Dorsolateral prefrontal cortex (tissue), 122 donors: ENCODE measurements at places on chromosomes 2 and 18.
A peak's percentile ranks its signal among the peaks of the same experiment; 100 is the strongest.

GRCh38 chr2:60000686-60001085 lies 552.8 kb downstream of the BCL11A start:
- DNase-seq, result no peak

- no peak for DNase-seq
Measured at GRCh38 chr2:79782576-79783452, 270.0 kb downstream of the CTNNA2 start.

DNA sequence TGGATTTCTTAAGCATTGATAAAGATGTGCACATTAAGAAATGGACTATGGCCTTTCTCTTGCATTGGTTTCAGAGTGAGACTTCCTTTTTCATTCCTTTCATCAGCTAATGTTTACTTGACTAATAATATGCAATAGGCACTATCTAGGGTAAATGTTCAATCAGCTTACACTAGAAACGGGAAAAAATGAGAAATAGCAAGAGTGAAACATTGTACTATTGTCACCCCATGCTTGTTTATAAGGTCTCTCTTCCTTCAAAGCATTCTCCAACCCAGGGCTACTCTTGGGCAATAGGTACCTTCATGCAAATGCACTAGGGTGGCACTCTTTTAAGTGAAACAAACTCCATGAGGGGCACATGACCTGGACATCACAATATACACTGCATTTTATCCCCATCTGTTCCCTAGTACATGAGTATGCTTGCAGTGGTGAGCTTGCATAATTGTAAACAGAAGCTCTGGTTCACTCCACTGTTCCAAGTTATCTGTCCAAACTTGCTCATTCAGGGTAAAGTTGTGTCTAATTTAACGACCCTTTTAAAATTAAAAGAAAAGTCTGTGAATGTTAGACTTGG lies 402.3 kb downstream of the ERBB4 start:
- DNase-seq, result no peak

DNA sequence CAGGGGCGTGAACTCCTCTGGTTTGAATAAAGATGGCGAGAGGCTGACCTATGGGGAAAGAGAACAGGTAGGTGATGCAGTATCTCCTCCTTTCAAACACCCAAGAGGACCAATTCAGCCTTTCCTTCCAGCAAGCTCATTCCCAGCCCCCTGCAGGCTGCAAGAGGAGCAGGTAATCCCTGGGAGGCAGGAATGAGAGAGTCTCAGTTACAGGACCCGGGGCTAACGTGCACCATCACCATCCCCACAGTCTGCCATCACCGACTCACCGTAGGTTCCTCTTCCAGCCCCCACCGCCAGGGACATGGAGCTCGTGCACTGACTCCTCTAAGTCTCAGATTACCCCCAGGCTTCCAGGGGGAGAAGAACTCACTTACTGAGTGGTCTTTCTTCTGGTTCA lies 26.7 kb downstream of the XDH start:
- DNase-seq, result no peak

- peak; percentile 35 for DNase-seq
Measured at GRCh38 chr2:3460831-3461800, 58.2 kb downstream of the ADI1 start.

DNA sequence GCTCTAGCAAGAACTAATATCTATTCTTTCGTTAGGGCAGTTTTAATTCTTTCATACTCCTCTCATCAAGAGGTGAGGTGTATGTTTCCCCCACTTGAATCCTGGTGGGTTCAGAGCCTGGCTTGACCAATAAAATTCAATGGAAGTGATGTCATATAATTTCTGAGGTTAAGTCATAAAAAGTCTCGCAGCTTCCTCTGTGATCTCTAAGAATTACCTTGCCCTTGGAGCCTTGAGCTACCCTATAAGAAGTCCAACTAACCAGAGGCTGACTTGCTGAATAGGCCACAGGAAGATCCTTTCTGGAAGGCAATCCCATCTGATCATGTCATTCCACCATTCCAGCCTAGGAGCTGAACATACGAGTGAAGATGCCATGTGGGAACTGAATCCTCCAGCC lies 26.1 kb upstream of the INO80D start:
- DNase-seq, result no peak

- DNase-seq, result no peak
Measured at GRCh38 chr2:210707900-210708299, 151.5 kb downstream of the CPS1 start.

- DNase-seq, result no peak
Measured at GRCh38 chr2:169509955-169510354, 453 bp downstream of the KLHL41 start.

DNA sequence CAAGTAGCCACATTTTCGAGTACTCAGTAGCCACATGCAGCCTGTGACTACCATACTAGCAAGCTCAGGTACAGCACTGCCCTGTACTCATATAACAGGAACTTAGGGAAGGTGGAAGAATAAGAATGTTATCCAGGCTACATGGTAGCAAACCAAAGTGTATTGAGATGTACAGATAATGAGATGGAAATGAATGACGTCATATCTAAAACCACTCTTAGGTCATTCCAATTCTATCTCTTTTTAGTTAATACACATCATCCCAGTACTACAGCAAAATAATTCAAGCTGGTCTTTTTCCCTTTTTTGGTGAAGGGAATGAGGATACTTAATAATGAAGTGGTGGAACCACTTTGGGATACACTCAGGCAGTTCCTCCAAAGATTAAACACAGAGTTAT lies 38.7 kb downstream of the COLEC12 start:
- no peak for DNase-seq

DNA sequence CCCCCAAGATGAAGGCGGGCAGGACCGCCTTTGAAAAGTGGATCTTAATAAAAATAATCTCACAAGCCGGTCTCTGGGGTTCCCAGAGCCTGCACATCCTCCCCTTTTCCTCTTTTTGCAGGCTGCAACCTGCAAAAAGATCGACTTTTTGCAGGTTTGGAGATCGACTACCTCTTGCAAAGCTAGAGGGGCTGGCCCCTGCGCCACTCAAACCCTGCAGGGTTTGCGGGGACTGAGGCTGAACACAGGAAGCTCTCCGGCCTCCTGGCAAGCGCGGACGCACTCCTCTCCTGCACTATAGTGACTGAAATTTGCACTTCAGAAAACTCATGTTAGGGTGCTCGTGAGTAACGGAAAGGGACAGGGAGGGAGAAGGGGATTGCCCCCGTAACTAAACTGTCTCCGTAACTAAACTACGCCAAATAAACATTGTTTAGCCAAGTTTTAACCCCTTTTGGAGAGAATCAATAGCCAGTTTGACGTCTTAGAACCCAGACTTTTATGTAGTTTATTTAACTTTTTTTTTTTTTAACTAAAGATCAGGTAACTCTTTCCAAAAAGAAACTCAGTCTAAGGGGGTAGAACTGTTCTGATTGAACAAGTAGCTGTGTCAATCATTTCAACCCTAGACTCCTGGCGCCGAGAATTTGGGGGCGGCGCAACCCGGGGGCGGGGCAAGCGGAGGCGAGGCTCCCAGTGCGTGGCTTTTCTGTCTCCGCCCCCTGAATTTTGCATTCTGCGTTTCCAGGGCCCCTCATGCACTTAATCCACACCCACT lies 2.5 kb downstream of the IGFBP5 start:
- DNase-seq, result peak; percentile 65

DNA sequence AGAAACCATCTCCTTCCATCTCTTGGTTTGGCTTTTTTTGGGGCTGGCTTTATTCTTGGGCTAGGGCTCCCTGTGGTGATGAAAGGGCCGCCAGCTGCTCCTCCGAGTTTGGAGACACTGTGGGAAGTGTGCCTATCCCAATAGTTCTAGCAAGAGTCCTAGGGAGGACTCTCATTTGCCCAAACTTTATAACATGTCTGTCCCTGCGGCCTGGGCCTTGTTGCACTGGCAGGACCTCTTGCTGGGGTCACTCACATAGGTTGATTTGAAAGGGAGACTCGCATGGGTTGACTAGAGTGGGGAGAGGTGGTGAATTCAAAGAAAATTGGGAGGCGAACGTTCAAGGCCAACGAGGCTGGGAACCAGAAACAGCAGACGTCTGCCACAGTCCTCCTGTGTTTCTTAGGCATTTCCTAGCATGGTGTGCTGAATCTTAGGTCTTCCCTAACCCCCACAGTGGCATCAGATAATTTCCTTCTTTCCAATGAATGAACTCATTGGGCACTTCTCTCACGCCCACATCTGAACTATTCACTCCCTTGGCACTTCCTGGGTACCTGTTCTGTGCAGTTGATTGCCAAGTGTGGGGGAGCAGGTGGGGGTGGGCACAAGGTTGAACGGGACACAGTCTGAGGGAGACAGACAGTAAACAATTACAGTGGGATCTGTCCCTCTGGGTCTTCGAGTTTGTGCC lies 26.8 kb downstream of the NIFK start:
- no peak for DNase-seq

- DNase-seq, result no peak
Measured at GRCh38 chr2:176533505-176534193, 264.4 kb downstream of the MTX2 start.

- no peak for DNase-seq
Measured at GRCh38 chr18:23115683-23116096, 19.6 kb upstream of the CABLES1 start.

DNA sequence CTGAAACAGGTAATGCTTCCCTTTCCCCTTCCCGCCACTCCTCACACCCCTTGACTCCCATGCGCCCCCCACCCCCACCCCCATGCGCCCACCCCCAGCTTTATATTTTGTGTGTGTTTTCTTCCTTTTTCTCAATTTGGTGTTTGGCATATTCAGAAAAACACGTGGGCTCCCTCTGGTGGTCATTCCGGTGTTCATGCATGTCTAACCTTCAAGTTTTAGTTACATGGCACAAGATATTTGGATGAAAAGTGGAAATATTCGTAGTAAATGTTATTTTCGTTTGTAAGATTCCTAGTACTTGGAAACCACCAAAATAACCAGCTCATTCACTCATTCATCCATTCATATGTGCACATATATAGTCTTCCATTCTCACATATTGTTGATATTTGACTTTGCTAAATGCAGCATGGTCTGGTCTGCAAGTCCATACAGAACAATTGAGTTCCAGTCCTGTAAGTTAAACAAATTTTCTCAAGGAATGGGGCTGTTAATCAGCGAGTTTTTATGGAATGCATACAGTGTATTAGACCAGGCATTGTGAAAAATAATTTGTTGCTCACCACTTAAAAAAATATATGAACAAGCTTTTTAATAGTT lies 143.6 kb upstream of the MAP3K20 start:
- peak; percentile 67 for DNase-seq

- peak; percentile 46 for DNase-seq
Measured at GRCh38 chr2:40450796-40451430, 977 bp downstream of the SLC8A1 start.

DNA sequence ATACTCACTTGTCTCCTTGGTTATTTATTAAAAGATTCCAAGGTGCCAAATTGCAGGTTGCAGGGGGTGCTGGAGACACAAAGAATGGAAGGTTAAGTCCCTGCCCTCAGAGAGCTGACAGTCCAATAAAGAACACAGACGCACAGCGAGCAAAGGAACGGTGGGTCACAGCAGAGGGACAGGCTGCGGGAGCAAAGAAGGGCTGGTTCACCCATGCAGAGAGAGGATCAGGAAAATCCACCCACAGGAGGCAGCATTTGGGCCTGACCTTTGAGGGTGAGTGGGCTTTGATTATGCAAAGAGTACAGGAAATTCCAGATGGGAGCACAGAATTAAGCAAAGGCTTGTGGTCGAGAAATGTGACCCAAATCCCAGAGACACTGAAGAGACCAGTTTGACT lies 45.0 kb downstream of the ZBTB7C start:
- no peak for DNase-seq

- no peak for DNase-seq
Measured at GRCh38 chr2:127410871-127411652, 7.2 kb upstream of the PROC start.

DNA sequence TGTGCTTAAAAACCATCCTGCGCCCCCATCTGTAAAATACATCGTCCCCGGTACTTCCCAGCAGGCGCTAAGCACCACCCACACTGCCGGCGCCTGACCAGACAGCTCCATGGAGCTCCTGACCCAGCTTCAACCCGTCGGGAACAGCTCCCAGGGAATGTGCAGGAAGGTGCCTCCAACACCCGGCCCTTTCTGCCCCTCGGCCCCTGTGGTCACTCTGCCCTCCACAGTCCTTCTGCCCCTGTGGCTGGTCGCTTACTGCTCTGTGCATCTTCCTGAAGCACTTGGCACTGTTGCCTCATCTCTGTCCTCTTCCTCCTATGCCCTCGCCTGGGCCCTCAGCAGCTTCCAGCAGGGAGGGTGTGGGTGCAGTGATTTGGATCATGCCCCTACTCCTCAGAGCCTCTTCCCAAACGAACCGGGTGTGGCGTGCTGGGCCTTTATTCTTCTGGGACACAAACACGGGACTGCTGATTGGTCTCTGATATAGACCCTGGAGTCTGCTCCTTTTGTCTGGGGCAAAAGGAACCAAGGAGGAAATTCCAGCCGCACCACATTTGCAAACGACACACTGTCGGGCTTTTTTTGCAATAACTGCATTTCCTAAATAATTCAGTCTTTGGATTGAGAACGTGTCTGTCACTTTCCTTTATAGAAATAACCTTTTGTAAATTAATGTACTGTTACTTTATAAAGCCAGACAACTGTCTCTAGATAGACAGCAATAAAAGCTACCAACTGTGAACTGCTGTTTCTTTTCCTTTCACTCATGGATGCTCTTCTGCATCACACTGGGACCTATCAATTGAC lies 65.9 kb downstream of the ADI1 start:
- no peak for DNase-seq

DNA sequence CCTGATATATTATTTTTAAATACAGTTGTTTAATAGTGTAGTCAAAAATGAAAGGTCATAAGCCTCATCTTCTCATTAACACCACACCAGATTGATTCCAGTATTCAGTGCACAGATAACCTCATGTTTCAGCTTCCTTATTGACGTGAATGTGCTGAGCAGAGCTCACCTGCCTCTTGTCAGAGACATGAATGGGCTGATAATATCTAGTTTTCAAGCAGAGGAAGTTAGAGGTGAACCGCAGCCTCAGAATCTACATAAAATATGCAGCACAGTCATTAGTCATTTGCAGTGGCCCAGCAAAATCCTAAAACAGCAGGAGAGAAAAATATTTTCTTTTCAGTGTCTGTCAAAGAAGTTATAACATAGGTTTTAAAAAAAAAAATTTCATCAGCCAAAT lies 216.2 kb downstream of the GBX2 start:
- no peak for DNase-seq

DNA sequence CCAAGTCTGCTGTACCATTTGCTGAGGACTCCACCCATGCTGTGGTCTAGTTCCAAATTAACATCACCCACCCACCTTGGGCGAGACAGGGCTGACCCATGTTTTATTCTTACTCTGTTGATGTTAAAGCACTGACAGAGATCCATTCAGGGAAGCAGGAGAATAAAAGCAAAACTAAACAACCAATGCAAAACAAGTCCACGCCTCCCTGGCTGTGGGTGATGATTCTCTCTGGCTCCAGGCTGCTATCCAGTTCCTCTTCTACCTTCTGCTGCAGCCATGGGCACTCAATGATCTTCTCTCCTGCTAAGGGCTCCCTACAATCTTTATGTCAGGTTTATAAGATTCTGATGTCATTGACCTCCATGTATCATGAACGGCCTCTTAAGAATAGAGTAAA lies 786.6 kb upstream of the ID2 start:
- DNase-seq, result no peak
